Gastroesophageal sphincter (tissue), 4 donors: ENCODE measurements at places on chromosomes 4 and X. TPM values are rescaled to one million over a fixed set of nuclear protein-coding genes. Genes with fewer than 3 reads are reported as not detected.
A peak's percentile ranks its signal among the peaks of the same experiment; 100 is the strongest.

- no peak for ATAC-seq
These were observed 12.0 kb upstream of the LRAT start for GRCh38 chr4:154731756-154732155.

GRCh38 chr4:5014007-5014682, 5.1 kb downstream of the CYTL1 start:
- no peak for ATAC-seq

Gene CYTL1
- 1.7 TPM for total RNA-seq

Gene TCEAL5
- 0.92 TPM for total RNA-seq

Gene DCHS2
- total RNA-seq, result 5.0 TPM

- no peak for ATAC-seq
These were observed 12.3 kb downstream of the AASDH start for GRCh38 chr4:56374956-56375355.

Gene CCNI
- 307 TPM for total RNA-seq

DNA sequence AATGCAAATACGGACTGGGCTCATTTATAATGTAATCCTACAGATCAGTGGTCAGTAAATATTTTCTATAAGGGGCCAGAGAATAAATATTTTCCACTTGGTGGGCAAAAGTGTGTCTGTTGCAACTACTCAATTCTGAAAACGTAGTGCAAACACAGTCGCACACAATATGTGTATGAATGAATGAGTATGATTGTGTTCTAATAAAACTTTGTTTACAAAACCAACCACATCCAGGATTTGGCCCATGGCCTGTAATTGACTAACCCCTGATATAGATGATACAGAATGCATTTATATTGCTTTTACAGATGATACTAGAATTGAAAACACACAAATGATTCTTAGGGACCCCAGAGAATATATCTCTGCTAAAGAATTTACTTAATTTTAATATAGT, 197.6 kb downstream of the ASB9 start:
- no peak for ATAC-seq

- ATAC-seq, result no peak
These were observed 2.3 kb downstream of the SLC10A6 start for GRCh38 chr4:86846921-86847320.

Gene CTAG2
- total RNA-seq, result not detected

DNA sequence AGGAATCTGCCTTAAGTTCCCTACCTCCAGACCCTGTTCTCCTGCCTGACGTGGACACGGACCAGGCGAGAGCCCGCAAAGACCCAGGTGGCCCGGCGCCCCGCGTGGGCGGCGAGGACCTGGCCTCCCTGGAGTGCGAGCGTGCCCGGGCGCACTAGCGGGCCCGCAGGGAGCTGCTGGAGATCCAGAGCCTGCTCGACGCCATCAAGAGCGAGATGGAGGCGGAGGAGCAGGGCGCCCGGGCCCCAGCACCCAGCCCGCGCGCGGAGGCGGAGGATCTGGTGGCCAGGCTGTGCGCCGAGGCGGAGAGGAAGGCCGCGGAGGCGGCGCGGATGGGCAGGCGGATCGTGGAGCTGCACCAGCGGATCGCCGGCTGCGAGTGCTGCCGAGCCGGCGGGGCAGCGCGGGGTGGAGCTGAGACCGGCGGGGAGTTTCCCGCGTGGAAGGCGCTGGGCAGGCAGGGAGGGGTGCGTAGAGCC, 18.2 kb downstream of the MRFAP1 start:
- ATAC-seq, result peak; percentile 72

Gene FREM3
- not detected for total RNA-seq
